ENCODE measurements at places on chromosomes 12 and 14. TPM values are rescaled to one million over a fixed set of nuclear protein-coding genes. Genes with fewer than 3 reads are reported as not detected.

Gene HCAR3
- not detected for total RNA-seq

Gene TBX3
- total RNA-seq, result 128 TPM

Gene CISTR
- not detected for total RNA-seq

Gene GXYLT1
- total RNA-seq, result 14.3 TPM

- DNase-seq, result peak; percentile 23
- no peak overlapping the region for H3K27ac ChIP-seq
- H3K27me3 ChIP-seq, result no peaks in the 10 kb centered on the region
- peaks cover 1% of the 10 kb centered on the region for H3K4me1 ChIP-seq
Observed at GRCh38 chr12:29552324-29552927, 54.9 kb upstream of the OVCH1 start.
